ENCODE measurements at places on chromosomes 5 and 9.

DNA sequence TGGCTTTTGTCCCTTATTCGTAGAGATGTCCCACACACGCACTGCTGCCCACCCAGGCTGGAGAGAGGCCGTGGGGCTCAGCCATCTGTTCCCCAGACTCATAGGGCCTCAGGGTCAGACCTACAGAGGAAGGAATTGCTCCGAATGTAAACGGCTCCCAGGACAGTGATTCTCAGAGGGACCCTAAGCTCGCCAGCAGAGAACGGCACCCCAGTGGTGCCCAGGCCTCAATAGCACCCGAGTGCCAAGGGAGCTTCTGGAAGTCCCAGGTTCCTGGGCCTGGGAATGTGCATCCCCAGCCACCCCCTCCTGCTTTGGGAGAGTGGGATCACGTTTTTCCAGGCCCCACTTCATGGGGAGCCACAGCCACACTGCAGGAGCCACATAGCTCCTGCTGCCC, 32.9 kb upstream of the CNOT6 start:
- no peak for DNase-seq

GRCh38 chr5:97606531-97606930, 423.5 kb upstream of the RIOK2 start:
- no peak for DNase-seq

GRCh38 chr5:138824516-138824915, 50.6 kb downstream of the LRRTM2 start:
- DNase-seq, result no peak

- DNase-seq, result no peak
These were observed 16.6 kb upstream of the UNC5A start for GRCh38 chr5:176793736-176794135.

DNA sequence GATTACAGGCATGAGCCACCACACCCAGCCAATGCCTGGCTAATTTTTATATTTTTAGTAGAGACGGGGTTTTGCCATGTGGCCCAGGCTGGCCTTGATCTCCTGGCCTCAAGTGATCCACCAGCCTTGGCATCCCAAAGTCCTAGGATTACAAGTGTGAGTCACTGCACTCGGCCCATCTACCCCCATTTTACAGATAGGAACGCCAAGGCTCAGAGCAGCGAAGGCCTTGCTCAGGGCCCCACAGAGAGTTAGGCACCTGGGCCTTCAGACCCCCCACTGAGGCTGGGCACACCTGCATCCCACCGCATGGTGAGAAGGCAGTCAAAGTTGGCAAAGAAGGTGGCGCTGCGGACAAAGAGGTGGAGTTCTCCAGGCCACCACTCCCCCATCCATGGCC, 143.1 kb downstream of the GAPVD1 start:
- DNase-seq, result no peak

DNA sequence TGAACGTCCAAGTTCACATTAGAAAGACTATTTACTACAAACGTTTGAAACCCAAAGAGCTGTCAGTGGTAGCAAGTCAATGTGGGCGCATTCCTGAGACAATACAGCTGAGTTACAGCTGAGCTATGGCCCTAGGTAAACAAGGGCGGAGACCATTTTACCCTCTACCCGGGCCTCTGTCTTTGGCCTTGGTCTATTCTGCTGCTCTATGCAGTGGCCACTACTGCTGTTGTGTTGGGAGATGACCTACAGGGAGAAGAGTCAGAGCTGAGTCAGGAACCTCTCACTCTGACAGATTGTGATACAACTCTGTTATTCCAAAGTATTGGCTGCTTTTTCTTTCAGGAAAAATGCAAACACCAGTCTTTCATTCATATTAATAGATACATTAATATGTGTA, 700.6 kb downstream of the SEMA5A start:
- DNase-seq, result no peak

GRCh38 chr5:176491101-176491502, 42.9 kb downstream of the FAF2 start:
- no peak for DNase-seq

DNA sequence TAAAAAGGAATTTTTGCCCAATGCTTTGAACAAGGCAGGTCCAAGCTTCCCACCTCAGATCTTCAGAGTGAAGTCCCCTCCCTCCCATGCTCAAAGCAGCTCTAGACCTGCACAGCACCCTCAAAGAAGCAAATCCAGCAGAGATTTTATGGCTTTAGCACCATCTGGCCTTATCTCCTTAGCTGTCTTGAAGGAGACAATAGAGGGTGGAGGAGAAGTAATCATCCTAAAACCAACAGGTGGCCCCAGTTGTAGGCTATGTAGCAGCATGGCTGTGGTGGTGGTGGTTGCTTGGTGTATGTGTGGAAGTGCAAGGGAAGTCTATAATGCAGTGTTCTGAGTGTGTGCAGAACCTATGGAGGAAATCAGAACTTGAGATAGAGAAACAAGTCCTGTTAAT, 140.1 kb downstream of the GRIA1 start:
- no peak for DNase-seq

- no peak for DNase-seq
These were observed 379.4 kb downstream of the SEMA5A start for GRCh38 chr5:9166202-9167112.

GRCh38 chr5:6734781-6735180, 21.5 kb downstream of the TENT4A start:
- no peak for DNase-seq

- DNase-seq, result no peak
These were observed 3.1 kb upstream of the STOM start for GRCh38 chr9:121373011-121373729.

- DNase-seq, result no peak
These were observed 20.4 kb upstream of the EXOC3 start for GRCh38 chr5:422323-423232.

DNA sequence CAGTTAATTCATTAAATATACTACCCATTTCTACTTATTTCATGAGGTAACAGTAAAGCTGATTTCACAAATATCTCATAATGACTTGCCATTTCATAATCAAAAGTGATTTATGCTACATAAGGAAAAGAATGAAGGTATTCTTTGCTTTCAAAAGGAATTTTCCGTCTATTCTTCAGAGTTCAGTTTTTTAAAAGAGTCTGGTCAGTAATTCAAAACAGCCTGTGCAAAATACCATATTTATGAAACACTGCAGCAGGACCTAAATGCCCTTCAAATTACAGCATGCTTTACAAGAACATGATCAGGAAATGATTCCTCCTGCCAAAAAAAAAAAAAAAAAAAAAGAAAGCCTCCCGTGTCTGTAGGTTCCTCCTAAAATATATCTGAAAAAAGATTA, 154.7 kb downstream of the KIAA0825 start:
- DNase-seq, result no peak

- DNase-seq, result no peak
These were observed 20.7 kb upstream of the BASP1 start for GRCh38 chr5:17196697-17197096.

DNA sequence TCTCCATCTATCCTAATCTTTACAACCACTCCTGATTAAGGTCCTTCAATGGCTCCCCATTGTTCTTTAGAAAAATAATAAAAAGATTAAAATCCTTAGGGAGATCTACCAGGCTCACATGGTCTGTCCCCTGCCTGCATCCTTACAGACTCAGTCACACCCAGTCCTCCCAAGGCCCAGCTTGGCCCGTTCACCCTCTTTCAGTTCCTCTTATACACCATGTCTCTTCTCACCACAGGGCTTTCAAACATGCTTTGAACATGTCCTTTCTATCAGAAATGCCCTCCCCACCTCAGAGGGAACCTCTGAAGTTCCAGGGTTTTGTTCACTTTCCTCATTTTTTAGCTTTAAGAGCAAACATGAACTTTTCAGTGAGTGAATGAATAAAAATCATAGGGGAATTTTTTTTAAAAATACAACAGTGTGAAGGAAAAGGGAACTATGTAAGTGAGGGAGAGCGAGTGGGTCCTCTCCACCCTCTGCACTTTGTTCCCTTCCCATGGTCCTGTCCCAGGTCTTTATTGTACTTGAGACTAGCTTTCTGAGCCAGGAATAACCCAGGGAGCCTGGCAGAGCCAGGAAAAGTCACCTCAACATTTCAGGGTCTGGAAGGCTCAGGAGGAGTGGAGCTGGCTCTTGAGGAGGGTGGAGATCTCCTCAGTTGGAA, 55.3 kb downstream of the TRPC7 start:
- DNase-seq, result no peak

GRCh38 chr5:126014676-126015075, 408.5 kb upstream of the GRAMD2B start:
- no peak for DNase-seq

GRCh38 chr5:67272453-67273130, 76.0 kb upstream of the CD180 start:
- DNase-seq, result no peak

DNA sequence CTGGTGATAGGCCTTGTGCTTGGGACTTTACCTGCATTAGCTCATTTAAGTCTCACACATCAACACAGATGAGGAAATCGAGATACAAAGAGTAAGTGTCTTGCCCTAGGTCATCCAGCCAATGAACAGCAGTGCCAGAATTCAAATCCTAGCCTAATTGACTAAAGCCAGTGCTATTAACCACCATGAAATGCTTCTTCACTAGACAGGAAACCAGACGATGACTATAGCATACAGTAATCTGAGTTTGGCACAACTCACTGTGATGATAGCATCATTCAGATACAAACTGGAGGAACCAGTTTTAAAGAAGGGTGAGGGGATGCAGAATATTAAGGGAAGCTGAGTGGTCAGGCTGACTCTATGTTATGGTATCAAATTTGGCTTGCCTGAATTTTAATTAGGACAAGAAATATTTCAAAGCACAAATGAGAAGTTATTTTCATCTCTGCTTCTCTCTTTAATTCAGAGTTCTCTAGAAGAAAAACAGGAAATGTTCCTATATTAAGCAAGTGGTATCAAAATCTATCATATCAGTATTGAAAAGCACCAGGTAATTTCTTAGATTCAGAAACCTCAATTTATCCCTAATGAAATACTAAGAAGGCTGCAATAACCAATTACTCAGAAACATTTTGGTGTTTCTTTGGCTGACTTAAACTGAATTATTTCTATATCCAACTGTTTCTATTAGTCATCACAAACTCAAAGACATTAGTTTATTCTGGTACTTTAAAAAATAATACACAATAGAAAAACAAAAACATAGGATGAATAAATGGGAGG, 147.0 kb upstream of the RASA1 start:
- DNase-seq, result no peak

- DNase-seq, result peak; percentile 44
These were observed 113.8 kb downstream of the ANKRD18B start for GRCh38 chr9:33637881-33638280.

DNA sequence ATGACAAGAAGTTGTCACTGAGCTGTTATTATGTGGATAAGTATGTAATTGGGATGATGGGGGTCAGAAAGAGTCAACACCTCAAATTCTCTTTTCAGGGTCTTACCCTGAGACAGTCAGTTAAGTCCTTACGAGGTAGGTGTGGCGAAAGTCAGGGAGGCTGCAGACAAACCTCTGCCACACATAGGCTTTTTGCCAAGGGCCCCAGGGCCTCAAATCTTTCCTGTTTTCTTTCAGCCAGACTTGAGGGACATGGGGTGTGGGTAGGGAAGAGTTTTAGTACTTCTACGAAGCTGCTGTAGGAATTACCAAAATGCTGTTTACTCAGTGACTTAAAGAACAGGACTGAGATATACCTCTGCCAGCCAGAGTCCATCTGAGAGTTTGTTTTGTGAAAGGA, 13.8 kb downstream of the OR2S2 start:
- no peak for DNase-seq

GRCh38 chr9:79308012-79308411, 263.8 kb upstream of the TLE4 start:
- no peak for DNase-seq

GRCh38 chr9:136268318-136268717, 22.7 kb upstream of the QSOX2 start:
- DNase-seq, result no peak

DNA sequence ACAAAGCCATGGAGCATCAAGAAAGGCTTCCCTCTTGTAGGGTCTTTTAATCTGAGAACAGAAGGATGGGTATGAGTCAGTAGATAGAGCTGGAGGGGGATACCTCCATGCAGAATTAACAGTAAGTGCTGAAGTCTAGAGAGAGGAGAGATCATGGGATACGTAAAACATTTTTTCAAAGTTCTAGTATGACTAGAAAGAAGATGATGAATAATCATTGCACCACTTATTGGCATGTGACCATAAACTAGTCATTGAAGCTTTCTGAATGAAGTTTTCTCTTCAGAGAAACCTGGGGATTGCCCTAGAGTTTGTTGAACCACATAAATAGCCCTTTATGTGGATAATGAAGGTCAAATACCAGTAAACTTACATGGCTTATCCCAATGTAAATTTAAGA, 48.6 kb upstream of the PTPRD start:
- no peak for DNase-seq
